Small intestine (tissue), 16 donors: ENCODE measurements at places on chromosomes 3 and 15. TPM values are rescaled to one million over a fixed set of nuclear protein-coding genes. Genes with fewer than 3 reads are reported as not detected.

Gene SH3GL3
- 0.16 TPM for polyA plus RNA-seq

Gene LRRC31
- polyA plus RNA-seq, result 19.8 TPM

Gene ZNF106
- polyA plus RNA-seq, result 8.3 TPM

Gene SEMA3B
- 39.2 TPM for polyA plus RNA-seq

Gene SLC25A20
- 38.3 TPM for polyA plus RNA-seq

Gene GOLGA6B
- polyA plus RNA-seq, result not detected

Gene C3orf20
- not detected for polyA plus RNA-seq

Gene NRG4
- polyA plus RNA-seq, result 0.21 TPM

Gene SLC24A5
- not detected for polyA plus RNA-seq

Gene CTXN2
- 0.46 TPM for polyA plus RNA-seq

Gene CLDN16
- 0.30 TPM for polyA plus RNA-seq

Gene CPLX3
- polyA plus RNA-seq, result not detected

Gene IL5RA
- not detected for polyA plus RNA-seq

Gene LYZL4
- polyA plus RNA-seq, result not detected

Gene ROPN1
- not detected for polyA plus RNA-seq

Gene ZPLD1
- not detected for polyA plus RNA-seq

Gene GJD2
- polyA plus RNA-seq, result 0.04 TPM

Gene SIDT1
- polyA plus RNA-seq, result 3.0 TPM

Gene RTP3
- polyA plus RNA-seq, result not detected

Gene SLC6A1
- polyA plus RNA-seq, result 0.27 TPM
